ENCODE measurements at places on chromosomes 12 and 14.

GRCh38 chr12:116859079-116859478, 22.2 kb downstream of the HRK start:
- no peak for DNase-seq

- DNase-seq = no peak
Observed at GRCh38 chr12:85130646-85131045, 94.5 kb downstream of the LRRIQ1 start.

DNA sequence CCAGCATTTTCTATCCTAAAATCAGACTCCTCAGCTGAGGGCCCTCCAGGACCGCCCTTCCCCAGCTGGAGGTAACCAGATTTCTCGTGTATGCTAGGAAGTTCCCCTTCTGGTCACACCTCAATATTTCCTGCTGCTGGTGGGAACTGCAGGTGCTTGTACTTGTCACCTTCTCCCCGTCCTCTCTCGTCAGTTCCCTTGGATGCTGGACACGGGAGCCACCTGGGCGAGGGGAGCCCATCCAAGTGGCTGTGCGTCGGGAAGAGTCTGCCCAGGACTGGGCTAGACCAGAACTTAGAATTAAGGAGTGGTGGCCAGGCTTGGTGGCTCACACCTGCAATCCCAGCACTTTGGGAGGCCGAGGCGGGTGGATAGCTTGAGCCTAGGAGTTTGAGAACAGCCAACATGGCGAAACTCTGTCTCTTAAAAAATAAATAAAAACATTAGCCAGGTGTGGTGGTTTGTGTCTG, 23.2 kb upstream of the KIF26A start:
- no peak for DNase-seq

DNA sequence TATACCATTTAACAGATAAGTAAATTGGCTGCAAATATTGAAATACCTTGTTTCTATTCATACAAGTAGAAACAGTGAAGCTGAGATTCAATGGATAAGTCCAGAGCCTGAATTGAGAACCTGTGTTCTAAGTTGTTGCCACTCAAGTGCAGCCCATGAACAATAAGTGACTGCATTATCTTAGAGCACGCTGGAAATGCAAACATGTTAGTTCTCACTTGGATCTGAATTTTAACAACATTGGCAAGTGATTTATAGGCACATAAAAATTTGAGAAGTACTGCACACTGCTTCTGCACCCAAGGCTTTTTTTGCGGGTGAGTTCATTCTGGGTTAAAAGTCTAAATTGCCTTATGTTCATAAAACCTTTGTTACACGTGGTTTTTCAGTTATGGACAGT, 484.3 kb downstream of the NAV3 start:
- DNase-seq = no peak

DNA sequence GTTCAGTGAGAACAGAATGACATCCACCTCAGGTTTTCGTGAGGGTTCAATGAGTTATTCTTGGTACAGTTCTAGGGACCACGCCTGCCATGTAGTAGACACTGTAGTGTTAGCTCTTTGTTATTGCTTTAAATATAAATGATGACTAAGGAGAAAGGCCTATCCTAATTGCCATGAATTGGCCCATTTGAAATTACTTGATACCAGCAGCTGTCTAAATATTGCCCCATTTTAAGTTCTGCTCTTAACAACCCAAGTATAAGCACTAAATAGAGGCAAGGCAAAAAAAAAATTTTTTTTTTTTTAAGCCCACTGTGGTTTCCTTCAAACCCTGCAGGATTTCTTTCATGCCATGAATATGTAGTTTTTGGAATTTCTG, 84.5 kb downstream of the BORCS5 start:
- no peak for DNase-seq

- peak; percentile 72 for DNase-seq
Observed at GRCh38 chr12:124861492-124861891, 2.2 kb downstream of the SCARB1 start.

DNA sequence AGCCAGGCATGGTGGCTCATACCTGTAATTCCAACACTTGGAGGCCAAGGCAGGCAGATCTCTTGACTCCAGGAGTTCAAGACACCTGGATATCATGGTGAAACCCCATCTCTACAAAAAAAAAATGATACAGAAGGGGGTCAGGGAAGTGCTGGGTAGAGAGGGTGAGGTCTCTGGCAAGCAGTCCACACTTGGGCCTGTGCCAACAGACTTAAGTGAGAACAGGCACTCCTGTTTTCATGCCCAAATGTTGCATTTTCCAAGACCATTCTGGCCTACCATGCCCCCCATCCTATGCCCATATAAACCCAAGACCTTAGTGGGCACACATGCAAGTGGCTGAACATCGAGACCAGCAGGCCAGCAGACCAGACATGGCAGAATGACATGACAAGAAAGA, 16.0 kb upstream of the CMAS start:
- DNase-seq = no peak

- DNase-seq = no peak
Observed at GRCh38 chr12:5585178-5585577, 153.3 kb downstream of the NTF3 start.

- no peak for DNase-seq
Observed at GRCh38 chr14:105888784-105889665, 362.6 kb downstream of the TMEM121 start.

DNA sequence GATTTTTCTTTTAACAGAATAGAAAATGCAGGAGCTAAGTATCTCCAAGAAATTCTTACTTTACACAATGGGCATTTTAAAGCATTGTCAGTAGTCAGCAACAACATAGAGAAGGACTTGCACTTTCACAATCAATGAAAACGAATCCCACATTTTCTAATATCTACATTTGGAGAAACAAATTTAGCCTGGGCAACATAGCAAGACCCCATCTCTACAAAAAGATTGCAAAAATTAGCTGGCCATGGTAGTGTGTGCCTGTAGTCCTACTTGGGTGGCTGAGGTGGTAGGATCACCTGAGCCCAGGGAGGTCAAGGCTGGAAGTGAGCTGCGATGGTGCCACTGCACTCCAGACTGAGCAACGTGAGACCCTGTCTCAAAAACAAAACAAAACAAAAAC, 30.6 kb upstream of the C2CD5 start:
- DNase-seq = no peak

Measured in brain microvascular endothelial cell (primary cell).